Stimulated activated CD8-positive, alpha-beta memory T cell treated with anti-CD3 and anti-CD28 coated beads, Interleukin-7, amount 100 ng/mL, for 48 hours (primary cell): ENCODE measurements at places on chromosomes 2 and 18.

DNA sequence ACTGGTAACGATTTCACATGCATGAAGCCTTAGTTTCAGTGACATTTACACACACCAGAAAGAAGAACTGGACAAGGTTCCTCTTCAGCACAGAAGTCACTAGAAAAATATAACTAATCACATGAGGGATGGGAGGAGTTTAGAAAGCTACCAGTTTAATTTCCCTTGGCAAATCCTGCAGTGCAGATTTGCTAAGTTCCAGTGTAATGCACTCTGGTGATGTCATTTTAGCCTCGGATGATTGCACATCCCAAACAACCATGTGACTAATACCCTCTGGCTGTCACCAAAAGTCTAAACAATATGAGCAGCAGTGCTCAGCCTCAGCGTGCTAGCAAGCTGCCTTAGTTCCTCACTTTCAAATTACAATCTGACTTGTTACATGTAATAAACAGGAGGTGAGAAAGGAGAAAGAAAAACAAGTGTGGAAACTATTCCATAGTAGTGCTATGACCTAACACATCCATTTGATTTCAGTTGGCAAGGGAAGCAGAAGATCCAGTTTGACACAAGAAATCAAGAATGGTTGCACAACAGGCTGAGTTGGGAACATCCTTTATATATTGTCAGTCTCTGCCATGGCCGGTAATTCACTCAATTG is 35.3 kb upstream of the PPP1CB start:
- no peak for DNase-seq

DNA sequence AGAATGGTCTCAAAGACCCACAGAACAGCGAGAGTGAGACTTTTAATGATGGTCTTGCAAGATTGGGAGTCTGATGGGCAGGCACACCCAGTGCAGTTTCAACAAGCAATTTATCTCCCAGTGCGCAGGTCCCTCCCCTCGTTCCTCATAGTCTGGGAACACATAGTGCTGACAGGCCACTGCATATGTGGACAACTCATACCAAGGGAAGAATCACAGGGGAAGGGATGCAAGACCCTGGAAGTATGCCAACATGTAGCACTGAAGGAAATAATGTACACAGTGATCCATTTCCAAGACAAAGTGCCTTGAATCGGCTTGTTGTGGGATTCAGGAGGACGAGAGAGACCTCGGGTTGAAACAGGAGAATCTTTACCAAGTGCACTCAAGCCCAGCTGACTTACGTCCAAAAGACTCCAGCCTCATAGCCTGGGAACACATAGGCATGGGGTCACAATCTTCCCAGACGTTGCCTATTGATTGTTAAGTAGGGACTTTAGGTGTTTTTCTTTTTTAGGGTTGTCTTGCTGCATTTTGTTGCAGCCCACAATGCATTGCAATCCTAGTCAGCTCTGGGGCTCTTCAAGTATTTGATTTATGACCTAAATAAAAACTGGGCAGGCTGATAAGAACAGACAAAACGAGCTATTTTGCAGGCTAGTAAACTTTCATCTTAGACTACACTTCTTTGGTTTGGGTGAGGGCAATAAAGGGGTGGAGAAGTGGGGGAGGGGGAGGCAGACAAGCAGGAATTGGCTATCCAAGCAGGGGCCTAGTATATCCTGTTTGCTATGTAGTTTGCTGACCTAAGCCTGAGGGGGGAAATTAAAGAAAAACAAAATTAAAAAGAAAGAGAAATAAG is 24.7 kb upstream of the SERPINB5 start:
- DNase-seq: no peak

GRCh38 chr2:173388795-173389194 is 34.1 kb downstream of the CDCA7 start:
- no peak for DNase-seq

DNA sequence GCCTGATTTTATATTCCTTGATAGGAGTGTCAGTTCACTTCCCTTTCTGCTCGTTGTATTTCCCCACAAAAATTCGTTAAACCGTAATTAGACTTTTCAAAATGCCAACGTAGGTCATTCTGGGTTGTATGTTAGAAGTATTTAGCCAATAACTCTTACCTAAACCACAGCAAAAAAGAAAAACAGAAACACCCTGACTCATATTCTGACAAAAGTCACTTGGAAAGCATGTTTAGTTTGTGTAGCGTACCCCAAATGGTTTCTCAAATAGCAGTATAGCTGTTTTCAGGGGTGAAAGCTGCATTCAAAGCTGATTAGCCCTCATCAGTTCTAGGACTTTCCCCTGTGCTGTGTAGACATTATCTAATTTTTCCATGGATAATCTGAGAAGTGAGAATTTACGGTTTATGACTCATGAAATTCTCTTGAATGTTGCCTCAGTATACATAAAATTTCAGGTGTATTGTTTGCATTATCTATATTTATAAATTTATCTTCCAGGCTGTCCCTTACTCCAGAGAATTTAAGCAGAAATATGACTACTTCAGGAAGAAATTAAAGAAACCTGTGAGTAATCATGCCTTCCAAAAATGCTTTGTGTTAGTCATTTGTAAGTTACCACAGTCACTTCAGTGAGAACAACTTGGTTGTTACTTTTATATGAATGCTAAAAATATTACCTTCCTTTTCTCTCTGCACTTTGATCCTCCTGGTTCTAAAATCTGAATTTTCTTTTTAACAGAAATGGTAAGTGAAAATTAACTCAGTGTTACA is 264.9 kb downstream of the ALPK2 start:
- no peak for DNase-seq

- no peak for DNase-seq
These were observed 592.2 kb upstream of the SYT4 start for GRCh38 chr18:43869451-43870008.

DNA sequence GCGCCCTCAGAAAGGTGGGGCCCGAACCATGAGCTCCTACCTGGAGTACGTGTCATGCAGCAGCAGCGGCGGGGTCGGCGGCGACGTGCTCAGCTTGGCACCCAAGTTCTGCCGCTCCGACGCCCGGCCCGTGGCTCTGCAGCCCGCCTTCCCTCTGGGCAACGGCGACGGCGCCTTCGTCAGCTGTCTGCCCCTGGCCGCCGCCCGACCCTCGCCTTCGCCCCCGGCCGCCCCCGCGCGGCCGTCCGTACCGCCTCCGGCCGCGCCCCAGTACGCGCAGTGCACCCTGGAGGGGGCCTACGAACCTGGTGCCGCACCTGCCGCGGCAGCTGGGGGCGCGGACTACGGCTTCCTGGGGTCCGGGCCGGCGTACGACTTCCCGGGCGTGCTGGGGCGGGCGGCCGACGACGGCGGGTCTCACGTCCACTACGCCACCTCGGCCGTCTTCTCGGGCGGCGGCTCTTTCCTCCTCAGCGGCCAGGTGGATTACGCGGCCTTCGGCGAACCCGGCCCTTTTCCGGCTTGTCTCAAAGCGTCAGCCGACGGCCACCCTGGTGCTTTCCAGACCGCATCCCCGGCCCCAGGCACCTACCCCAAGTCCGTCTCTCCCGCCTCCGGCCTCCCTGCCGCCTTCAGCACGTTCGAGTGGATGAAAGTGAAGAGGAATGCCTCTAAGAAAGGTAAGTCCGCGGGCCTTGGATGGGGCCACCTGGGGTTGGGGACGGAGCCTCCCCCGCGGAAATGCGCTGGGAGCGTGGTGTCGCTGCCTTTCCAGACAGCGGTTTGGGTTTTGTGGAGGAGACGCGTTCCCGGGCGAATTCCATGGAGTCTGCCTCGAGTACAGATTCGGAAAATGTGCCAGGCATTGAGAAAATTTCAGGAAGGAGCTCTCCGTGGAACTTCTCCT is 559 bp downstream of the HOXD1 start:
- DNase-seq: no peak

DNA sequence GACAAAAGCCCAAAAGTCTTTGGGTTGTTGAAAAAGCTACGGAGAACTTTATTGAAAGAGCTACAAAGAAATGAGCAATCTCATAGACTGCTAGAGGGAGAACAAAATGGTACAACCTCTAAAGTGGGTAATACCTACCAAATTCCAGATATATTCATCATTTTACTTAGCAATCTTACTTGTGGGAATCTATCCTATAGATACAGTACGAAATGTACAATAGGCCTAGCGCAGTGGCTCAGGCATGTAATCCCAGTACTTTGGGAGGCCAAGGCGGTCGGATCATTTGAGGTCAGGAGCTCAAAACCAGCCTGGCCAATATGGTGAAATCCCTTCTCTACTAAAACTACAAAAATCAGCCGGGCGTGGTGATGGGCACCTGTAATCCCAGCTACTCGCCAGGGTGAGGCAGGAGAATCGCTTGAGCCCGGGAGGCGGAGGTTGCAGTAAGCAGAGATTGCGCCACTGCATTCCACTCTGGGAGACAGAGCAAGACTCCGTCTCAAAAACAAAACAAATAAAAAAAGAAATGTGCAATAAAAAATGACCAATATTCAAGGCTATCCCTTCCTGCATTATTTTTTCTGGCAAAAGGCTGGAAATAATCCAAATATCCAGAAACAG is 10.1 kb downstream of the EXOC6B start:
- DNase-seq: no peak
